ENCODE measurements at places on chromosomes 13 and 19. TPM values are rescaled to one million over a fixed set of nuclear protein-coding genes. Genes with fewer than 3 reads are reported as not detected.

The ETV2 gene
- total RNA-seq, result 1.9 TPM

The ATP1A3 gene
- total RNA-seq, result 1.9 TPM

The ZNF146 gene
- 45.2 TPM for total RNA-seq

The CFD gene
- 42.2 TPM for total RNA-seq

The CACNG7 gene
- not detected for total RNA-seq

The NLRP7 gene
- not detected for total RNA-seq

The HAUS5 gene
- 5.0 TPM for total RNA-seq

The PDCD2L gene
- 5.9 TPM for total RNA-seq

The ZSCAN4 gene
- not detected for total RNA-seq

The CCDC106 gene
- 4.8 TPM for total RNA-seq

The LSR gene
- total RNA-seq, result 252 TPM

The FOSB gene
- total RNA-seq, result 1.5 TPM

The RGS9BP gene
- total RNA-seq, result 0.11 TPM

The ERICH4 gene
- not detected for total RNA-seq

The ZSCAN5A gene
- 9.8 TPM for total RNA-seq

The PDE4C gene
- total RNA-seq, result 2.1 TPM

The C19orf73 gene
- 3.5 TPM for total RNA-seq

The PHLDB3 gene
- total RNA-seq, result 24.0 TPM

The HNRNPM gene
- total RNA-seq, result 339 TPM

The ZNF560 gene
- not detected for total RNA-seq

The PSG5 gene
- total RNA-seq, result not detected

The TJP3 gene
- 268 TPM for total RNA-seq

The ZNF136 gene
- total RNA-seq, result 7.1 TPM

The SLC25A41 gene
- not detected for total RNA-seq
